T-helper 22 cell (primary cell): ENCODE measurements at places on chromosomes 13 and 19.

GRCh38 chr13:97660594-97661260 is 226.8 kb downstream of the RAP2A start:
- no peak for DNase-seq

DNA sequence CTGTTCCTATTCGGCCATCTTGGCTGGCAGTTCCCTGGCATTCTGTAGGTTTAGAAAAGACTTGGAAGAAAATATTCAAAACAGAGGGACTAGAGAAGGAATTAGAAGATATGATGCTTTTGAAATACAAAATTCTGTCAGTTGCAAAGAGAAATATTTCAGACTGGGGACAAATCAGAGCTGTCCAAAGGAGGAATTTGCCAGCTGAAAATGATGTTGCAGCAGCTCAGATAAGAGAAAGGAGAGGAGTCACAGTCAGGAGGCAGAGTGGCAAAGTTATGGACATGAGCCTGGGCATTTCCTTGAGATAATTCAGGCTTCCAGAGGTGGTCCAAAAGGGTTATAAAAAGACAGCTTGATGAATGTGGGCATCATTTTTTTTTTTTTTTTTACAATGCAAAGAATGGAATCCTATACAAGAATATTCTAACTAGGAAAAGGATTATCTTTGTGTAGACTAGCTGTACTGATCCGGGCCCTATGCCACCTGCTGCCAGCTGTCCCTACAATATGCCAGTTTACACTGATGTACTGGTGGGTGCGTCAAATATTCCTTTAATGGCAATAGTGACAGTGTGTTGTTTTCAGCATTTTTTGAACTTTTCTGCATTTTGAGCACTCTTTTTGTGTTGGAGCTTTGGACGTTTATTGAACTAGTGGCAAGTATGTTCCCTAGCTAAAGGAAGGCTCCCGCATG is 31.8 kb upstream of the CBY2 start:
- DNase-seq, result no peak

DNA sequence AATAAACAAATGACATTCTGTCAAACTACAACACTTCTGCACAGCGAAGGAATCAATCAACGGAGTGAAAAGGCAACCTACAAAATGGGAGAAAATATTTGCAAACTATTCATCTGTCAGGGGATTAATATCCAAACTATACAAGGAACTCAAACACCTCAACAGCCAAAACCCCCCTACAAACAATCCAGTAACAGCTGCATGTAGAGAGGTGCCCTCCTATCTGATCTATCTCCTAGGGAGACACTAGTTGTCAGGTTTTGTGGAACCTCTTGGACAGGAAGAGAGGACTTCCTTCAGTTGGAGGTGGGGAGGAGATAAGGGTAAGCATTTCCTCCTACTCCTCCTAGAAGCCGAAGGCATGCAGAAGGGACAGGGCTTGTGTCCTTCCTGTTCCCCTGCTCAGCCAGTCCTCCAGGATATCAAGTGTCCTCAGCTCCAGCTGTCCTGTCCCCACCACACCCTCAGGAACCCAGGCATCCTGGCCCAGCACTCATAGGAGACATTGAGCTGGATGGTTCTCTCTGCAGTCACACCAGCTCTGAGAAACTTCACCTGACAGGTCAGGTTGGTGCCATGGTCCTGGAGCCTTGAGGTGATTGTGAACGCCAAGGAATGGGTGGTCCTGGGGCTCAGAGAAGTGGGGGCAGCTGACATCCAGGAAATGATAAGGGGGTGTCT is 9.8 kb upstream of the SIGLEC8 start:
- no peak for DNase-seq

- no peak for DNase-seq
Observed at GRCh38 chr19:3648037-3648905, 21.7 kb upstream of the CACTIN start.

- no peak for DNase-seq
Observed at GRCh38 chr19:896434-896833, 3.1 kb downstream of the RNU6-9 start.

DNA sequence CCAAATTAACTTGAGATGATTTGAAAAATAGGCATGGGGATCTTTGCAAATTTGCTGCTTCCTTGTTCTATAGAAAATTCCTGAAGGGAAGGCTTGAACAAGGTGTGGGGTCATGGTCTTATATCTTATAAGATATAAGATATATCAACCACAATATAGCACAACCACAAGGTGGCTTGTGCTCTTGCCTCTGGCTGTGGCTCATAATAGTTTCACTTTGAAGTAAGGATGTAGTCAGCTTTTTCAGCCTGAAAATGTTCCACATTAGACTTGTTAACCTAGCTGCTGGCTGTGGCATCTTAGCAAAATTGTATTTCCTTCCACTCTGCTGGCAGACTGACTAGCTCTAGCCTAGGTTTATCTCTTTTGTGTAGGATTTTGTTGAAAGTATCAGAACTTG is 169.7 kb downstream of the KLF5 start:
- no peak for DNase-seq

GRCh38 chr13:71587817-71588216 is 279.2 kb downstream of the DACH1 start:
- DNase-seq, result no peak

GRCh38 chr19:23802290-23802689 is 43.6 kb upstream of the ZNF681 start:
- DNase-seq, result no peak

GRCh38 chr13:70814684-70815083 is 706.4 kb upstream of the KLHL1 start:
- no peak for DNase-seq

DNA sequence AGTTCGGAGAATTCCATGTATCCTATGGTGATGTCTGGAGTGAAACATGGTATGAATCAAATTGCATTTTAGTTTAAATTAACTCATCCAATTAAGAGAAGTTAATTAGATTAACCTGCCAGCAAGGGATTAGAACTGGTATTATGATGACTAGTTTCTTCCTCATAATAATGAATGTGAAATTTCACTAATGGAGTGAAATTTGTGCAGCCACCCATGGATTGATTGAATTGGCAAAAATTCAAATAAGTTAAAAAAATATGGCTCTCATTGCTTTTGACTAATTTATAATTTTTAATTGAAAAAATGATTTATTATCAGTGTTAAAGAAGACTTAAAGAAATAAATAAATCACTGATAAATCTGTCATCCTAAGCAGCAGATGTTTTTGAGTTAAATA is 232.0 kb downstream of the KCNRG start:
- DNase-seq, result no peak

GRCh38 chr13:64529874-64530485 is 2700.2 kb downstream of the PCDH9 start:
- DNase-seq, result no peak

GRCh38 chr19:13097463-13098258 is 5.0 kb downstream of the LYL1 start:
- DNase-seq, result no peak

GRCh38 chr13:110445722-110446574 is 115.6 kb downstream of the RAB20 start:
- no peak for DNase-seq

GRCh38 chr13:30652746-30653386 is 35.1 kb downstream of the USPL1 start:
- DNase-seq, result no peak

- no peak for DNase-seq
Observed at GRCh38 chr13:30928978-30929377, 3.5 kb upstream of the TEX26 start.

DNA sequence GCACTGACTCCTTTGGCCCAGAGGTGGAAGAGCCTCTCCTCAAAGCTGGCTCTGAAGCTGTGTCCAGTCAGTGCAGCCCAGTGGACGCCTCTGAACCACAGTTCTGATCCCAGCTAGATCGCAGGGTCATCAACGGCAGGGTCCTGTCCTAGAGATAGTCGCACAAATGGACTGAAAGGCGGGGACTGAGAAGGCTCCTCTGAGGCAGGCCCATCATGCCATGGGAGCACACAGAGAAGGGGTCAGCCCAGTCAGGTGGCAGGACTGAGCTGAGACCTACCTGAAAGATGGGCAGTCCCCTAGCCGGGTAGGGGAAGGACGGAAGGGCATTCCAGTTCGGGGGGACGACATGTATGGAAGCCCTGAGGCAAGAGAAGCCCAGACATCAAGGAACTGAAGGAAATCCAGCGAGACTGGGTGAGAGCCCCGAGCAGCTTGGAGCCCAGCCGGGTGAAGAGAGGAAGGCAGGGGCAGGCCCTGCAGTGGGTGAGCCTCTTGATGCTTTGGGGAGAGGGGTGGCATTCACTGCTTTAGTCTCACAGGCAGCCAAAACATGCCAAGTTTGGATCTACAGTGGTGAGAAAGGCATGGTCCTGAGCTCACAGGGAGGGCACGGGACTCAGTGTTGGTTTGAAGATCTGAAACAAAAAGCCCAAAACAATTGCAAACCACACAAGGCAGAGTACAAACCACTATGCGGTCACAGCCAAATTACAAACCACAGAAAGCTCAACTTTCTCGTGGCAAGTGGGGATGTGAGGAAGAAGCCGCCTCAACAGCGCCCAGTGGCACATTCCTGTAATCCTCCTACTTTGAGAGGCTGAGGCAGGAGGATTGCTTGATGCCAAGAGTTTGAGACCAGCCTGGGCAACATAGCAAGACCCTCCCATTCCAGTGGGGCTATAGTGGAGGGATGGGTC is 10.0 kb downstream of the CALM3 start:
- DNase-seq, result no peak

DNA sequence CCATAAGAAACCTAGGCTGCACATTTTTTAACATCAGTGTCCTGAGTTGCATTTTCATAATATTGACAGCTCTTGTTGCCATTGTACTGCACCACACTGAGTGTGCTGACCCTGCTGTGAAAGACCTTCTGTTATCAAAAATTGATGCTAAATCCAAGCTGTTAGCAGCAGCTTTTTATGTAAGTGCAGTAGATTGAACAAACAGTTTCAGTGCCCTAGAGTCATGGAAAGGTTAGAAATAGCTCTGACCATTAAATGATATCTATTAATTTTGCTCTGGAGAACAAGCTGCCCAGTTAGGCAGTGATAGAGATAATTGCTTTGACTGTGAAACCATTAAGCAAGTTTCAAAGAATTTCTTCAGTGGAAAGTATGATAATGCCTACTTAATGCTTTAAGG is 1289.2 kb upstream of the PCDH20 start:
- no peak for DNase-seq

GRCh38 chr13:30997697-30998096 is 65.2 kb downstream of the TEX26 start:
- DNase-seq, result no peak

DNA sequence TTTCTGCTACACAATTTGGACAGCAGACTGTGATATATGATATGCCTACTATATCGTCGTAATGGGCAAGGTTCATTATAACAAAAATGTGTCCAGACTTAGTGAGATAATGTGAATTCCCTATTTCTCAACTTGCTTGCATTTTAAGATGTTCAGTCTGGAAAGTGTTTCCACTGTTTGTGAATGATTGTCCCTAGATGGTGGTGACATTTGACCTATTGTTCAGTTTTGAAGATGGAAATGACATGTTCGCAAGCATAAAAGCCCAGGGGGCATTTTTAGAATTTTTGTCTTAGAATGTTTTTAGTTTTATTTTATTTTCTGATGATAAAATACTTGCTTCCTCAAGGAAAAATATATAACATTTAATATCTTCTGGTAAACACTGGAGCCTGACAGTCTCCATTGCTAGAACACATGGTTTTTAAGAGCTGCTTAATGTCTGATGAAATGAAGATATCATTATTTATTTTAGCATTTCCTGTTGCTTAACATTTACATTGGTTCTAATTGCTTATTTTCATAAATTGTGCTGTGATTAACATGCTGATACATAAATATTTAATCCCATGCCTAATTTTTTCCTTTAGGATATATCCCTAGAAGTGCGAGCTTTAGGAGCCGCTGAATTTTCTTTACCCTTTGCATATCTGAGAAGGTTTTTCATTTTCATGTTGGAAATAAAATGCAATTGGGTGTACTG is 27.1 kb downstream of the MBNL2 start:
- DNase-seq, result no peak

DNA sequence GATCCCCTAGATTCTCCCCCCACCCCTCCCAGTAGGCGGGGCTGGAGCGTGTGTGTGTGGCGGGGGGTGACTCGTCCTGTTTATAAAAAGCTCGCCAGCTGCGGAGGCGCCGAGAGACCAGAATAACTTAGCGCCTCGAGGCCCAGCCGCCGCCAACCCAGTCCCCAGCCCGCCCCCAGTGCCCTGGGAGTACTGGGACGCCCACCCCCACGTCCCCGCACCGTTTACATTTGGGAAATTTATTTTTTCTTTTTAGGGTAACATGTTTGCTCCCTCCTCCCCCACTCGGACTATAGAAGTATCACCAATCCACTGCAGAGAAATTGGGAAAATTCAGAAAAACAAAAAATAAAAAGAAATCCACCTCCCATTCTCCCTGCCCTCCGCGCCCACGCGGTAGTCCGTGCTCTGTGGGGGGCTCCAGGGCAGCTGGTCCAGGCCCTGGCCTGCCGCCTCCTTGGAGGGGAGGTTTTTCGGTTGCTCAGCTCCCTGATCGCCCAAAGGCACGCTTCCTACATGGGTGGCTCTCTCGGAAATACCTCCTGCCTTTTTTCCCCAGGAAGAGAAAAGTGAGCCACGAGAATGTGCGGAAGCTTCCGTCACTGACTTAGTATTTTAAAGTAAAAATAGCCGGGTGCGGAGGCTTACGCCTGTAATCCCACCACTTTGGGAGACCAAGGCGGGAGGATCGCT is 1.5 kb upstream of the RAB3A start:
- DNase-seq, result peak; percentile 27

GRCh38 chr19:35644987-35645679 is 3.0 kb upstream of the COX6B1 start:
- peak; percentile 57 for DNase-seq

DNA sequence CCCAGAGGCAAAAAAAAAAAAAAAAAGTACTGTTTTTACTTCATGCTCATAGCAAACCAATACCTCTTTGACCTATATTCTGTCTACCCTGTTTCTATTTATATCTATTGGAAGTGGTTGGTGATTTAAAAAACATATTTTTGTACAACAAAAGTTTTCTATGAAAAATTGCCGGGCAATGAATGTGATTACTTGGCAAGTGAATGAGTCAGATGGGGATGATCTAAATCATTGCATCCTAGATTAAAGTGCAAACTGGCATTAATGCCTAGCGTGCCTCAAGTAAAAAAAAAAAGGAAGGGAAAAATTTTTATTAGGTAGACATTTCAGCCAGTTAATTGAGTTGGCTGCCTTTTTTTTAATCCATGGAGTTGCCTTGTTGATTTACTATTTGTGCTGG is 500.6 kb downstream of the KCTD12 start:
- no peak for DNase-seq

DNA sequence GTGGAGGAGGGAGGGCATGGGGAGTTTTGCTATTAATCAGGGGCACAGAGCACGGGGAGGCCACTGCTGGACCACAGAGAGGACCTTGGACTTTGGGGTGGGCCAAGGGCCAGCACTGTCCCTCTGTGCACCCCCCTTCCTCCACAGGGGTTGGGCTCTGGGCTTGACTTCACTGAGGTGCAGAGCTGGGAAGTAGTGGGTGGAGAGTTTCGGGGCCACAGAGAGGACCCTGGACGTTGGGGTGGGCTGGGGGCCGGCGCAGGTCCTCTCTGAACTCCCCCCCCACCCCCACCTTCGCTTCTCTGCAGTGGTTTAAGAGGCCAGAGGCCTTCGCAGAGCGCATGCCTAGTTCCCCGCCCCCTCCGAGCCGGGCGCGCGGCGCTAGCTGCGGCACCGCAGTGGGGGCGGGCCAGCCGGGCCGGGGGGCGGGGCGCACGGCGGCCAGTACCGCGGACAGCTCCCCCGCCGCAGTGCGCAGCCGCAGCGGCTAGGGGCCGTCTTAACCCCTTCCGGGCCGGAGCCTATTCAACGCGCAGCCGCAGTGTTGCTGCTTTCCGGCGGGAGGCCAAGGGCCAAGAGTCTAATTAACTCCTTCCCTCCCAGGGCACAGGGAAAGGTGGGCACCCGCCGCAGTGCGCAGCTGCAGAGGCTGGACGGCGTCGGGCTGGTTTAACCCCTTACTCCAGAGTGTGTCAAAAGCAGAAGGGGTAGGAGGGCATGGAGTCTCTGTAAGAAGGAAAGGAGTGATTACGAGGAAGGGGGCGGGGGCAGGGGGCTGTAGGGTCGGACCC is 3.7 kb downstream of the KCNC3 start:
- peak; percentile 43 for DNase-seq
